ENCODE measurements at places on chromosomes 11 and 22.
A peak's percentile ranks its signal among the peaks of the same experiment; 100 is the strongest.

- no peak for DNase-seq
Observed at GRCh38 chr11:57085611-57086010, 96.1 kb upstream of the LRRC55 start.

DNA sequence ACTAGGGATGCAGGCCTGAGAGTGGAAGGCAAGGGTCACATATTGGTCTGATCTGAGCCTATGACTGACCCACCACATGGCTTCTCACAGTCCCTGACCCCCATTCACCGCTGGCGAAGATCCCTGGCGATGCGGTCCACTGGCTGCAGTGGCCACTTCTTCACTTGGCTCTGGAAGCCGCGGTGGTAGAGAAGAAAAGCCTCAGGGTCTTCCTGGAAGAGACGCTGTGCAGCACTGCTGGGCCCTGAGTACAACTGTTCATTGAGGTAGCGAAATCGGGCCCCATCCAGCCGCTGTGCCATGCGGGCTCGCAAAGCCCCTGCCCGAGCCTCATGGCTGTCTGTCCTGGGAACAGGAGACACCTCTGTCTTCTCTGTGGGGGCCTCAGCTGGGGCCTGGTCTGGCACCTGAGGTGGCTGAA, 2.4 kb downstream of the RRP8 start:
- no peak for DNase-seq

DNA sequence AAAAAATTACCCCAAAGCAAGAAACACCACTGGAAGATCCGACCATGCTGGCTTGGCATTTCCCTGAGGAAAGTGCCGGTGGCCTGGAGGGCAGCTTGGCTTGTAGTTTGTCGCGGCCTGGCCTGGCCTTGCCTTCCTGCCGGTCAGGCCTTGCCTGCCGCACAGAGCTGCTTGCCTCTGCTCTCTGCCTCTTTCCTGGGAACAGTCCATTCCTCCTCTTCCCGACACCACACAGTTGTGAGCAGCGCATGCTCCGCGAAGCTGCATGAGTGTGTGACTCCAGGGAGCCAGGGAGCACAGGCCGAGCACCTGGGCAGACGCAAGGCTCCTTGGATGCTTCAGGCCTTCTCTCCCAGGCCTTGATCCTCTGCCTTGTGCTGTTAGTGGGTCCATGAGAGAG, 19.8 kb downstream of the CTTN start:
- no peak for DNase-seq

- peak; percentile 81 for DNase-seq
Observed at GRCh38 chr11:75022759-75023396, 34.1 kb downstream of the NEU3 start.

GRCh38 chr11:99535819-99536218, 515.1 kb downstream of the CNTN5 start:
- no peak for DNase-seq

GRCh38 chr22:30860176-30861105, 108.1 kb downstream of the MORC2 start:
- DNase-seq: no peak

DNA sequence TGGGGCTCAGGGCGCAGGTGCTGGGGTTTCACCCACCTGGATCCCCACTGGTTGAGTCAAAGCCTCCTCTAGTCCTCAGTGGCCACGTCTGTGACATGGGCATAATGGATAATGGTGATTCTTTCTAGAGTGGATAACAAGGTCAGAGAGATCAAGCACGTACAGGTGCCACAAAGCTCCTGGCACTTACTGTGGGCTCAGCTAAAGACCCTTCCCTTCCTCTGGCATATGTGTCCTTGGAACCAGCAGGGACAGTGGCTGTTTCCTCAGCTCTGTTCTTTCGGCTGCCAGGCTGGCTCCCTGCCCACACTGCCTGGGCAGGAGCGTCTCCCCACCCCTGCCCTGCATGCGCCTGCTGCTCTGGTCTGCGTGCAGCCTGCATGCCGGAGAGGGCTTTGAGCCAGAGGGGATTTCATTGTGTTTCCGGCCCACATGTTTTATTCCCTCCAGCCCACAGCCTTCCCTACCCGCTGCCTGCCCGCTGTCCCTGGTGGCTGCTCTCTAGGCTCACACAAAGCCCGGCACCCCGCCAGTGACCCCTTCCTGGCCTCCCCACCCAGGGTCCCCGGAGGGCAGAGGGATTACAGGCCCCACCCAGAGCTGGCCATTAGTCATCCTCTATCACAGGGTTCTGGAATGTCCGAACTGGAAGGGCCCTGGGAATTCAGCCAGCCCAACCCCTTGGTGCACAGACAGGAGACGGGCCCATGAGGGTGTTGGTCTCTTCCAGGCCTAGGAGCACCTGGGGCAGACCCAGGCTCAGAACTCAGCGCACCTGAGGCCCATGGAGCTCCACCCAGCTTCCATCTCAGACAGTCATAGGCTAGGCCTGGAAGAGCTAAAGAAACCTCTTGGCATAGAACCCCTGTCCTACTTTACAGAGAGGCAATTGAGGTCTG, 55.3 kb upstream of the GCAT start:
- no peak for DNase-seq

DNA sequence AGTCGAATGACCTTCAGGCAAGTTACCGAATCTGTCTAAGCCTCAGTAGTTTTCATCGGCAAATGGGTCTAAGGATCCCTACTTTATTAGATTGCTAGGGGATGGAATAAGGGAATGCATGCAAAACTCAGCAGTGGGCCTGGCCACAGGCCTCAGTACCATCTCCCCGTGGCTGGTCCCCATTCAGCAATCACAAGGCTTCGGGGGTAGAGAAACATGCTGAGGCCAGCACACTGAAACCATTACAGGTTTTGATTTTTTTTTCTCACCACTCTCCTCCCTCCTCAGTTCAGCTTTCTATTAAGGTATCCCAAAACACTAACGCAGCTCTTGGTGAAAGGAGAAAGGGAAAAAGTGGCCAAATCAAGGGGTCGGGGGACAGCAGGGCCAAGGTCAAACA, 11.9 kb downstream of the KIRREL3 start:
- DNase-seq: no peak

- peak; percentile 56 for DNase-seq
Observed at GRCh38 chr11:26276798-26277424, 55.0 kb upstream of the ANO3 start.

DNA sequence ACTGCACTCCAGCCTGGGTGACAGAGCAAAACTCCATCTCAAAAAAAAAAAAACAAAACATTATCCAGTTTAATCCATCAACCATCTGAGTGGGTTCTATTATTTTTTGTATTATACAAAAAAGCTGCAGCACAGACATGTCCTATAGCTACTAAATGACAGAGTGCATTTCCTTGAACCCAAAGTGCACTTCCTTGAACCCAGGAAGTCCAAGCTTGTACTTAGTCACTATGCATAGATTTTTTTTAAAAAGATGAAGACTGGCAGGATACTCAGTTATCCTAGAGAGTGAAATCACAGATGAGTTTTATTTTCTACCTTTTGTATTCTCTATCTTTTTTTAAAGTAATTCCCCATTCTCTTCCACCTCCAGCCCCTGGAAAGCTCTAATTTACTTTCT, 8.0 kb upstream of the RRAS2 start:
- no peak for DNase-seq

DNA sequence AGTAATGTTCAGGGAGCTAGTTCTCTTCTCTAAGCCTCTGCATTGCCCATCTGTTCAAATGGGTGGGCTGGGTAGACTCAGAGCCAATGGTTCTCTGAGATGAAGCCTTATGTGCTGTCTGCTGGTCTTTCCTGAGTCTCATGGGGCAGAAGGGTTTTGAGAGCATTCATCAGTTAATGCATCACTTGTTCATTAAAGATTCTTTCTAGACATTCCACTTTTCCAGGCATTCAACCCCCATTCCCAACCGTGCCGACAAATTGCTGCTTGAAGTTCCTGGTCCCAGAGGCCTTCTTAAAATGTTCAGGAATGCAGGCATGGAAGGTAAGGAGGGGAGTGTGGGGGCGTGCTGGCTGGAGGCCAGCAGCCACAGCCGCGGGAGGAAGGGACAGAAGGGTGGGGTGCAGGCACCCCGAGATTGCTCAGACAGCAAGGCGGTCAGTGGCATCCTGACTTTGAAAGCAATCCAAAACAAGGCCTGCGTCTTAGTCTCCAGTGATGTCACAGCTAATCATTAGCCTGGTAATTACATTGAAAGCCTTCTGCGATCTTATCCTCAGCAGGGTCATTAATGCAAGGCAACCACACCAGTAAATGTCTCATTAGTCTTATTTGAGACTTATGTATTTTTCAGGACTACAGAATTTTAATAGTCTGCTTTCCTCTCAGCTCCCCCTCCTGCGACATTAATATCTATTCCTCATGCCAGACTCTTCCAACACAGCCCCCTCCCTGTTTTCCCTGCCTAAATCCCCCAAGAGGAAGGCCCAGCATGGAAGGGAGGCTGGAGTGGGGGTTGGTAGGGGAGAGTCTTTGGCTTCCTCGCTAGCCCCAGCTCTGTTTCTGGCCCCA, 328.8 kb downstream of the MIAT start:
- no peak for DNase-seq

DNA sequence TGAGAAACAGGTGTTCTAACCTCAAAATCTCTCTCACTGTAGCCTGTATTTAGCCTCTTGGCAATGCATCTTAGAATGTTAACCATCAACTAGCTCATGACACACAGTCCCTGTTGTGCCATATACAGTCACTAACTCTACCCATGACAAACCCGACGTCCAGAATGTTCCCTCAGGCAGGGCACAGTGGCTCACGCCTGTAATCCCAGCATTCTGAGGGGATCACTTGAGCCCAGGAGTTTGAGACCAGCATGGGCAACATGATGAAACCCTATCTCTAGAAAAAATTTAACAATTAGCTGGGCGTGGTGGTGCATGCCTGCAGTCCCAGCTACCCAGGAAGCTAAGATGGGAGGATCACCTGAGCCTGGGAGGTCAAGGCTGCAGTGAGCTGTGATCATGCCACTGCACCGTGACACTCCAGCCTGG, 18.2 kb upstream of the CCDC34 start:
- no peak for DNase-seq

GRCh38 chr11:128146926-128147605, 440.3 kb downstream of the ETS1 start:
- no peak for DNase-seq

DNA sequence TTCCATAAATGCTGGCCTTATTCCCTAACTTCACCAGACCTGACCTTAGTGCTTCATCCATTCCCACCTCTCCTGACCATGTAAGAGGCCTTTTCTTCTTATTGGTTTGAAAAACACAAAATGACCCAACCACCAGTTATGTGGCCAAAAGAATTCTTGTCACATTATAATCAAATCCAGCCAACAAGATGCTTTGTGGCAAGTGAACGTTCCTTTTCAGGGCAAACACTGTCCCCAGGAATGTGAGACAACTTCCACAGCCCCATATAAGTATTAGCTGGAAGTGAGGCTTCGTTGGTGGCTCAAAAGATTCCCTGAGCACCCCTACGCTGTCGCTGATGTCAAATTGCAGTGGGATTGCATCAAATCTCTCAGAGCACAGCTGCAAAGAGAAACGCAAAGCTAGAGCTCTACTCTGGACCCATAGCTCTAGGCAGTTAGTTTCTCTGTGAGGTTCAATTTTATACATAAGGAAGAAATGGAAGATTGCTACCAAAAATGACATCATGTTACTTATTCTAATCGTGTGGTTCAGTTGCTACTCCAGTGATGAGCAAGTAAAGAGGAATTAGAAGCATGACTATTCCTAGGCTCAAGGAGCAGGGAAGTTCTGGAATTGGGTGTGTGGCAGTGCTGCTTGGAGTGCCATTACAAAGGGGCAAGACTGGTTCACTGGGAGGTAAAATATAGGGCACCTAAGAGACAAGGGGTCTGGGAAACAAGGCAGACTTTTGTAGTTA, 26.1 kb downstream of the GLYATL1 start:
- DNase-seq: no peak

- DNase-seq: no peak
Observed at GRCh38 chr11:132898021-132898420, 634.3 kb downstream of the OPCML start.

GRCh38 chr11:74203966-74204365, 32.9 kb downstream of the PPME1 start:
- DNase-seq: no peak

- no peak for DNase-seq
Observed at GRCh38 chr11:94664346-94664745, 97.2 kb downstream of the PIWIL4 start.

DNA sequence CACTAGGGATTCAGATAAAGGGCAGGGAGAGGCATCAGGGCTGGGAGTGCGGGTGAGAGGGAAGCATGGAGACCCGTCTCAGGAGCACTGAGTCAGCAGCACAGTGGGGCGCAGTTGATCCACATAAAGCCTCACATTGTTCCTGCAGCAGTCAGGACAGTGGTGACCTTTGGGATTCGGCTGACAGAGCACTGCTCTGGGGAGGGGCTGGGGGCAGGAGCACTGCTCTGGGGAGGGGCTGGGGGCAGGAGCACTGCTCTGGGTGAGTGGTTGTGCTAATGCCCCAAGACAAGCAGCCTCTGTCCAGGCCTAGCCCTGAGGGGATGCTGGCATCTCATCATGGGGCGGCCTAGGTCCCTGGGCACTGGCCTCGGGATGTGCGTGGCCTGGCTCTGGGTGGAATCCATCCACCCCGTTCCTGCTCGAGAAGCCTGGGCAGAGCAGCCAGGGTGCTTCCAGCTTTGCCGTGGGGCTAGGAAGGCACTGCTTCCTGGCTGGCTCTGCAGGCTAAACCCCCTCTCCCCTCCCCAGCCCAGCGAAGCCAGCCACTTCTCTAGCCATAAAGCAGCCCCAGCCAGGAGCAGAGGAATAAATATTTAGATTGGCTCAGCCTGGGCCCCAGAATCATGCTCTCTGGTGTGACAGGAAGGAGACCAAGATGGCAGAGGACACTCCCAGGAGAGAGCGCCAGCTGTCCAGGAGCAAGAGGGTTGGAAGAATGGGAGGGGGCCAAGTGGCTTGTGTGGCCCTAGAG, 7.3 kb downstream of the OAF start:
- no peak for DNase-seq

- no peak for DNase-seq
Observed at GRCh38 chr11:13116491-13116890, 107.4 kb downstream of the RASSF10 start.

- no peak for DNase-seq
Observed at GRCh38 chr11:1226226-1226985, 3.5 kb downstream of the MUC5B start.

GRCh38 chr11:76919887-76920746, 59.4 kb downstream of the ACER3 start:
- peak; percentile 83 for DNase-seq

- DNase-seq: no peak
Observed at GRCh38 chr11:92317721-92318120, 93.1 kb downstream of the FAT3 start.

GRCh38 chr22:37564111-37564711, 3.9 kb downstream of the CDC42EP1 start:
- DNase-seq: no peak

GRCh38 chr11:59223177-59223576, 10.4 kb upstream of the MPEG1 start:
- DNase-seq: no peak

DNA sequence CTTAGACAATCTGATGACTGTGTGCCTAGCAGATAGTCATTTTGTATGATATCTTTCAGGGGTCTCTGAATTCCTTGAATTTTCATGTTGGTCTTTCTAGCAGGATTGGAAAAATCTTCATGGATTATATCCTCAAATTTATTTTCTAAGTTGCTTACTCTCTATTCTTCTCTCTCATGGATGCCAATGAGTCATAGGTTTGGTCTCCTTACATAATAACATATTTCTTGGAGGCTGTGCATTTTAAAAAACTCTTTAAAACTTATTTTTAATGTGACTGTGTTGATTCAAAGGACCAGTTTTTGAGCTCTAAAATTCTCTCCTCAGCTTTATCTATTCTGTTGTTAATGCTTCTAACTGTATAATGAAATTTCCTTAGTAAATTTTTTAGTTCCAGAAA, 198.7 kb downstream of the AASDHPPT start:
- DNase-seq: no peak

- DNase-seq: peak; percentile 21
Observed at GRCh38 chr11:107928767-107929507, 689 bp downstream of the RAB39A start.

GRCh38 chr22:47396515-47396914, 634.1 kb downstream of the TBC1D22A start:
- DNase-seq: no peak
